ENCODE measurements at places on chromosomes 7 and 10.

DNA sequence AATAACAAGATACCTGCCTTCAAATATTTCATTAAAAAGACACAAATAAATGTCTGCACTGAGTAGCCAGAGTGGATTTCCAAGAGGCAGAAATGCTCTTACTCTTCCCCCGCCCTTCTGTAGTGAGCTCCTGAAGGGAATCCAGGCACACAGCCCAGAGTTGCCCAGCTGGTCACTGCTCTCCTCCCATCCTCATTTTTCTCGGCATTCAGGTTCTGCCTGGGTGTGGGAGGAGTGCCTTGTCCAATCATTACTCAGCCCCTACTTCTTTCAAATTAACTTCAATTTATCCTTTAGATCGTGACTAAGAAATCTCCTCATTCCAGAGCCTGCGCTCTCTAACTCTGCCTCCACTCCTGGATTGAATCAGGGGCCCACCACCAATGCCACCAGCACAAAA, 12.2 kb downstream of the CCDC6 start:
- DNase-seq, result no peak
- no peak overlapping the region for H3K4me3 ChIP-seq
- peaks cover 21% of the 10 kb centered on the region for H3K36me3 ChIP-seq
- no peaks in the 10 kb centered on the region for H3K27me3 ChIP-seq
- peaks cover 54% of the 10 kb centered on the region for H3K4me1 ChIP-seq

DNA sequence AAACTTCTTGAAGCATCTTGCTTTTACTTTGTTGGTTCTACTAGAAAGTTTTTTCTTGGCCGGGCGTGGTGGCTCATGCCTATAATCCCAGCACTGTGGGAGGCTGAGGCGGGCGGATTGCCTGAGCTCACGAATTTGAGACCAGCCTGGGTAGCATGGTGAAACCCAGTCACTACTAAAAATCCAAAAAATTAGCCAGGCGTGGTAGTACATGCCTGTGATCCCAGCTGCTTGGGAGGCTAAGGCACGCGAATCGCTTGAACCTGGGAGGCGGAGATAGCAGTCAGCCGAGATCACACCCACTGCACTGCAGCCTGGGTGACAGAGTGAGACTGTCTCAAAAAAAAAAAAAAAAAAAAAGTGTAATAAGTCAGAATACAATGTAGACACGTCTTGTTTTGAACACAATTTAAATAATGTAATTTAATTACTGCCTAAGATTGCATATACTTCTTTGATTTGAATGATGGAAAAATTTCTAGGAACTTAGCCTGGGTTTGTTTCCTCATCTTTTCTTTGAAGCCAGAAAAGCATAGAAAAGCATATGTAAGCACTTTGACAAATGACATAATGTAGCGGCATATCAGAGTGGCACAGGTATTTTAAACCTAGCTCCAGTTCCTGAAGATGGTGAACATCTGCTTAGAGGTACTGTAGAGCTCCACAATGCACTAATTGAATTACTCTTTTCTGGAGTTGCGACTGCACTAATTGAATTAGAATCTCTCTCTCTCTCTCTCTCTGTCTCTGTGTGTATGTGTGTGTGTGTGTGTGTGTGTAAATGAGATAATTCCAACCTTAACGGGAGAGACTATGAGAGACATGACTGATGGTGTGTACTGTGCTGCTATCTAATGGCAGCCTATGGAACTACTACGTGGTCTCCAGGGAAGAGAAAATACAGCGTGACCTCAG, 87.8 kb downstream of the BTRC start:
- peaks cover 6% of the 10 kb centered on the region for H3K27me3 ChIP-seq
- no peaks in the 10 kb centered on the region for H3K36me3 ChIP-seq
- no peak overlapping the region for H3K27ac ChIP-seq
- peaks cover 22% of the 10 kb centered on the region for H3K4me1 ChIP-seq

DNA sequence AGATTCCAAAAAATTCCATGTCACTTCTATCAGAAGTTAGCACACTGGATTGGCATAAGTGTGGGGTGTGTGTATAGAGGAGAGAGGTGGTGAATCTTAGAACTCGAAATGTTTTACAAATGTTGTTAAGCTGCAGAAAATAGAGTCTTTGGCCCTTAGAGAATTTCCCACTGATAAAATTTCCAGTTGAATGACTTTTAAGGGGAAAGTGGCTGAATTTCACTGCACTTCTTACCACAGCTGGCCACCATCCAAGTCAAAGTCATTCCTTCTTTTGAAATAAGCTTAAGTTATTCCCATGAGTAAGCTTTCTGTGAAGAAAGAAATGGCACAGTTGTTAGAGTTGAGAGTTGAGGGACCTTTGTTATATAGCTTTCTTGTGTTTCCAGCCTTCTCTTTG, 13.9 kb downstream of the VCL start:
- H3K4me1 ChIP-seq, result peaks cover 10% of the 10 kb centered on the region
- DNase-seq, result no peak
- peaks cover 32% of the 10 kb centered on the region for H3K36me3 ChIP-seq
- no peak overlapping the region for H3K4me3 ChIP-seq
- H3K27me3 ChIP-seq, result no peaks in the 10 kb centered on the region
- peak overlapping the region; percentile 26 for H3K27ac ChIP-seq

- H3K27ac ChIP-seq, result no peak overlapping the region
- H3K27me3 ChIP-seq, result no peaks in the 10 kb centered on the region
- DNase-seq, result no peak
- H3K36me3 ChIP-seq, result no peaks in the 10 kb centered on the region
- H3K4me1 ChIP-seq, result no peaks in the 10 kb centered on the region
Observed at GRCh38 chr7:97293031-97293430, 175.5 kb downstream of the SDHAF3 start.

GRCh38 chr10:103780242-103781149, 74.9 kb downstream of the SH3PXD2A start:
- H3K4me3 ChIP-seq, result no peak overlapping the region
- H3K27me3 ChIP-seq, result peaks cover 18% of the 10 kb centered on the region
- peaks cover 17% of the 10 kb centered on the region for H3K36me3 ChIP-seq
- no peak for DNase-seq
- peak overlapping the region; percentile 34 for H3K27ac ChIP-seq

- H3K27ac ChIP-seq, result no peak overlapping the region
- no peaks in the 10 kb centered on the region for H3K27me3 ChIP-seq
- peaks cover 19% of the 10 kb centered on the region for H3K4me1 ChIP-seq
- H3K36me3 ChIP-seq, result no peaks in the 10 kb centered on the region
- no peak for DNase-seq
- H3K4me3 ChIP-seq, result no peak overlapping the region
Observed at GRCh38 chr7:148105853-148106252, 484.7 kb upstream of the C7orf33 start.

GRCh38 chr10:58544135-58544534, 31.5 kb downstream of the BICC1 start:
- no peaks in the 10 kb centered on the region for H3K36me3 ChIP-seq
- no peaks in the 10 kb centered on the region for H3K4me1 ChIP-seq
- H3K27ac ChIP-seq, result no peak overlapping the region
- H3K27me3 ChIP-seq, result no peaks in the 10 kb centered on the region
- DNase-seq, result no peak

- H3K27ac ChIP-seq, result no peak overlapping the region
- no peaks in the 10 kb centered on the region for H3K36me3 ChIP-seq
- DNase-seq, result no peak
- H3K4me3 ChIP-seq, result no peak overlapping the region
Observed at GRCh38 chr10:37860494-37861190, 3.2 kb upstream of the ZNF248 start.

DNA sequence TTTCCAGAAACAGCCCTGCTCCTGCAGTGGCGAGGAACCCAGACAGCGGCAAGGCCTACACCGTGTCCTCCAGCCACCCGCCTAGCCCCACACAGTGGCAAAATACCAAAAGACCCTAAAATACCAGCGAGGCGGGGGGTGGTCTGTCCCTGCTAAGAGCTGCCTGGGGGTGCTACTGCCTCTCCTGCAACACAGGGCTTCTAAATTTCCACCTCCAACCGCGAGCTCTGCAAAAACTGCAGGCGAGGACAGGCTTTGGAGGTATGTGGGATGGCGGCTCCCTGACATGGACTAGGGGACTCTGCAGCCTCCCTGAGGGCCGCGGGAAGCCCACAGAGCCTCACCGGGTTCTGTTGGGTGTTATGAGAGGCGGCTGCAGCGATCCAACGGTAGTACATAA, 122.3 kb downstream of the WDR37 start:
- no peak for DNase-seq
- H3K27ac ChIP-seq, result no peak overlapping the region
- H3K36me3 ChIP-seq, result no peaks in the 10 kb centered on the region
- peaks cover 57% of the 10 kb centered on the region for H3K4me1 ChIP-seq
- H3K27me3 ChIP-seq, result peaks cover 6% of the 10 kb centered on the region

- H3K27ac ChIP-seq, result no peak overlapping the region
- no peak overlapping the region for H3K4me3 ChIP-seq
- H3K36me3 ChIP-seq, result no peaks in the 10 kb centered on the region
- peaks cover 12% of the 10 kb centered on the region for H3K27me3 ChIP-seq
- peaks cover 49% of the 10 kb centered on the region for H3K4me1 ChIP-seq
- DNase-seq, result peak; percentile 69
Observed at GRCh38 chr10:132912713-132913558, 29.4 kb downstream of the CFAP46 start.

GRCh38 chr10:113691381-113691780, 11.7 kb downstream of the CASP7 start:
- H3K4me3 ChIP-seq, result no peak overlapping the region

- H3K27me3 ChIP-seq, result peaks cover 1% of the 10 kb centered on the region
- H3K27ac ChIP-seq, result no peak overlapping the region
- no peak overlapping the region for H3K4me3 ChIP-seq
- peaks cover 5% of the 10 kb centered on the region for H3K4me1 ChIP-seq
Observed at GRCh38 chr10:104515678-104516199, 125.4 kb upstream of the SORCS3 start.
